ENCODE measurements at places on chromosomes 6 and 20. TPM values are rescaled to one million over a fixed set of nuclear protein-coding genes. Genes with fewer than 3 reads are reported as not detected.
A peak's percentile ranks its signal among the peaks of the same experiment; 100 is the strongest.

DNA sequence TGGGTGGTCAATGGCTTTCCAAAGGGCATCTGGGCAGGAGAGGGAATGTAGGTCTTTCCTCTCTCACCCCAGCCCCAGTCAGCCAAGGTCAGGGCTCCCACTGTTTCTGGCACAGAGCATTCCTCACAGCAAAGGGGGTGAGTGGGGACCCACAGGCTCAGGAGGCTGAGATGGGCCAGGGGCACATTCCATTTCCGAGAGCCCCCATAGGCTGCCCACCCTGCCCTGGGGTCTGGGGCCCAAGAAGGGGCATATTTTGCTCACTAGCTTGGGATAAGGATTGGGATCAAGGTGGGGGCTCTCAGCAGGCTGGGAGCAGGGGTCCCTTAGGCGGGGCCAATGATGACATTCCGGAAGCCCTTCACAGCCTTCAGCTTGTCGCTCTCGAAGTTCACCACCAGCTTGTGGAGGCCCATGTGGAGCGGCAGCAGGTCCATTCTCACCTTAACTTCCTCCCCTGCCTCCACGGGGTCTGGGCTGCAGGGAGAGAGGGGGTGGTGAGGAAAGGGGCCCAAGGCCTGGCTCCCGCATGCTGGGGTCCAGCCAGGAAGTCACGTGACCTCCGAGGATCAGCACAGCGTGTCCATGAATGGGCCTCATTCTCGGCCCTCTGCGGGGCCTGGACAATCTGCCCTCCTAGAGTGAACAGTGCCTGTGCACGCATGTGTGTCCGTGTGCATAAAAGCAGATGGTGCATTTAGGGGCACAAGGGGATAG lies 35.0 kb downstream of the TGM2 start:
- DNase-seq = peak; percentile 25

- peak; percentile 70 for DNase-seq
These were observed 21.9 kb upstream of the CHMP4B start for GRCh38 chr20:33789109-33789857.

DNA sequence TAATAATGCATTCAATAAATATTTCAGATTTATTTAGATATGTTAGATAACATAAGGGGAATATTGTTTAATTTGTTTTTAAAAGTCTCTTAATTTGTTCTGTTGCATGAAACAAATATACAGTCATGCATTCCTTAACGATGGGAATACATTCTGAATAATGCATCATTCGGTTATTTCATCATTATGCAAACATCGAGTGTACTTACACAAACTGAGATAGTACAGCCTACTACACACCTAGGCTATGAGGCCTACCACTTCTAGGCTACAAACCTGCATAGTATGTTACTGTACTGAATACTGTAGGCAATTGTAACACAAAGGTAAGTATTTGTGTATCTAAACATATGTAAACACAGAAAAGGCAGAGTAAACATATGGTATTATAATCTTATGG lies 118.7 kb downstream of the EPHA7 start:
- DNase-seq = no peak

GRCh38 chr6:33278392-33278741 lies 1.4 kb downstream of the B3GALT4 start:
- DNase-seq = no peak

Gene HLA-G
- total RNA-seq = 0.42 TPM

Gene RIPPLY2
- not detected for total RNA-seq

Gene SCP2D1
- total RNA-seq = not detected
